Ureter (tissue), 1 donor: ENCODE measurements at places on chromosomes 6 and 20. TPM values are rescaled to one million over a fixed set of nuclear protein-coding genes. Genes with fewer than 3 reads are reported as not detected.

SRMS gene
- total RNA-seq: 0.26 TPM

OVOL2 gene
- total RNA-seq: 16.2 TPM

TXNDC5 gene
- total RNA-seq: 99.3 TPM

BHLHE23 gene
- not detected for total RNA-seq

HDAC2 gene
- total RNA-seq: 78.1 TPM

HAO1 gene
- not detected for total RNA-seq
